Left ventricle myocardium inferior (tissue), 1 donor: ENCODE measurements at places on chromosomes 1 and 21. TPM values are rescaled to one million over a fixed set of nuclear protein-coding genes. Genes with fewer than 3 reads are reported as not detected.
A peak's percentile ranks its signal among the peaks of the same experiment; 100 is the strongest.

DNA sequence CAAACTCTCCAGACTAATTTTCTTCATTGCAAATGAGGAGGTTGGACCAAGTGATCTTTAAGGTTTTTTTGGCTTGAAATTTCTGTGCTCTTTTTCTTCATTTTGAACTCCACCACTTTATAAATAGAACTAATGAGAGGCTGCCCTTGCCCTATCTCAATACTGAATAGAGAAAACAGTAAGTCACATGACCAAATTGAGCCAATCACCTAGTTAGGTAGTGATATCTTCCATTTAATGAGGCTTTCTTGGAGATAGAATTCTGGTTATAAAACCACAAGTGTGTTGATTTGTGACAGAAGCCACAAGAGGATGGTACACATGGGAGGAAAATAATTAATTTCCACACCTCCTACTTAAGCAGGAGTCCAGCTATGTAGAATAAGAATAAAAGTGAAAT lies 263.4 kb upstream of the SNX7 start:
- H3K27ac ChIP-seq: no peak overlapping the region
- no peaks in the 10 kb centered on the region for H3K27me3 ChIP-seq
- H3K36me3 ChIP-seq: no peaks in the 10 kb centered on the region
- H3K4me1 ChIP-seq: no peaks in the 10 kb centered on the region
- no peak overlapping the region for H3K4me3 ChIP-seq

The FCGR2B gene
- total RNA-seq: 9.7 TPM

GRCh38 chr1:13228343-13228781 lies 2.4 kb upstream of the PRAMEF18 start:
- H3K36me3 ChIP-seq: no peaks in the 10 kb centered on the region
- no peaks in the 10 kb centered on the region for H3K4me1 ChIP-seq
- peaks cover 55% of the 10 kb centered on the region for H3K27me3 ChIP-seq
- H3K27ac ChIP-seq: no peak overlapping the region

The RASAL2 gene
- total RNA-seq: 28.3 TPM

- H3K36me3 ChIP-seq: no peaks in the 10 kb centered on the region
- H3K27me3 ChIP-seq: no peaks in the 10 kb centered on the region
- H3K4me1 ChIP-seq: peaks cover 79% of the 10 kb centered on the region
- no peak for DNase-seq
- no peak overlapping the region for H3K4me3 ChIP-seq
- peak overlapping the region; percentile 81 for H3K27ac ChIP-seq
Measured at GRCh38 chr1:94325377-94326302, 88.3 kb upstream of the ARHGAP29 start.

The ZNF684 gene
- total RNA-seq: 7.8 TPM

DNA sequence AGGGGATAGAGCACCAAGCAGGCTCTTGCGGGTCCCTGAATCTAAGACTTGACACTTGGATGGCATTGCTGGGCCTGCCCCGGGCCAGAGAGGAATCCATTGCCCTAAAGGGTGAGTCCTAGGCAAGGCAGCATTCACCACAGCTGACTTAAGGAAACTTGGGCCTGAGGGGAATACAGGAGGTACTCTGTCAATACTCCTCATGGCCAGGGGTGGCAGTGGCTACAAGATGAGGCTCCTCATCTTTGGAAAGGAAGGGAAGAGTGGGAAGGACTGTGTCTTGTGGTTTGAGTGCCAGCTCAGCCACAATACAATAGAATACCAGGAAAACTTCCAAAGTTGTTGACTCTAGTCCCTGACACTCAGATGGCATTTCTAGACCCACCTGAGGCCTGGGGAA lies 5.1 kb downstream of the KRTAP22-1 start:
- no peak overlapping the region for H3K4me3 ChIP-seq
- H3K27me3 ChIP-seq: no peaks in the 10 kb centered on the region
- DNase-seq: no peak

GRCh38 chr1:60228041-60228491 lies 154.5 kb upstream of the C1orf87 start:
- no peaks in the 10 kb centered on the region for H3K36me3 ChIP-seq
- H3K4me3 ChIP-seq: no peak overlapping the region
- H3K4me1 ChIP-seq: no peaks in the 10 kb centered on the region
- DNase-seq: no peak

The DNAJC28 gene
- 6.5 TPM for total RNA-seq

GRCh38 chr1:174217787-174218574 lies 58.7 kb downstream of the RABGAP1L start:
- no peaks in the 10 kb centered on the region for H3K27me3 ChIP-seq
- peaks cover 20% of the 10 kb centered on the region for H3K4me1 ChIP-seq
- DNase-seq: no peak
- H3K4me3 ChIP-seq: no peak overlapping the region
- H3K27ac ChIP-seq: peak overlapping the region; percentile 45
- peaks cover 22% of the 10 kb centered on the region for H3K36me3 ChIP-seq

The CD1B gene
- total RNA-seq: not detected

- H3K27me3 ChIP-seq: no peaks in the 10 kb centered on the region
- H3K4me1 ChIP-seq: no peaks in the 10 kb centered on the region
- H3K27ac ChIP-seq: no peak overlapping the region
- no peak overlapping the region for H3K4me3 ChIP-seq
- H3K36me3 ChIP-seq: no peaks in the 10 kb centered on the region
Measured at GRCh38 chr1:107563441-107563840, 401.5 kb downstream of the VAV3 start.

The CYP2J2 gene
- total RNA-seq: 91.7 TPM

The MYBPHL gene
- total RNA-seq: 0.22 TPM

- peaks cover 26% of the 10 kb centered on the region for H3K4me1 ChIP-seq
- no peaks in the 10 kb centered on the region for H3K27me3 ChIP-seq
- no peak overlapping the region for H3K4me3 ChIP-seq
- no peak for DNase-seq
- H3K27ac ChIP-seq: no peak overlapping the region
Measured at GRCh38 chr1:97350241-97350640, 570.6 kb downstream of the DPYD start.

DNA sequence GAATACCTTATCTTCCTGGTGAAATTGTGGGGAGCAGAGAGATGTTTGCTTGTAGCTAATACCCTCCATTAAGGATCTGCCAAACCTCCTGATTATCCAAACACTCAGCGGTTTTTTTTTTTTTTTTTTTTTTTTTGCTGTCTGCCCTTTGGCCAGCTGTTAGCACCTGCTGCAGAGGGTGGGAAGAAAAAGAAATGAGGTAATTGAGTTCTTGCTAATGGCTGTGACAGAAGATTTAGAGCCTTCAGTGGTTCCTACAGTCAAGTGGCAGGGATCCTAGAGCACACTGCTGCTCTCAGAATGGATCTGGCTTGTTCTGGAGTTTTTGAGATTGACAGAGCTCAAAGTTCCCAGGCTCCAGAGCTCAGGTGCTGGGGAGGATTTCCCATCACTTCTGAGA lies 342.5 kb downstream of the DISC1 start:
- DNase-seq: no peak
- no peaks in the 10 kb centered on the region for H3K36me3 ChIP-seq
- no peaks in the 10 kb centered on the region for H3K27me3 ChIP-seq
- H3K4me1 ChIP-seq: peaks cover 10% of the 10 kb centered on the region

DNA sequence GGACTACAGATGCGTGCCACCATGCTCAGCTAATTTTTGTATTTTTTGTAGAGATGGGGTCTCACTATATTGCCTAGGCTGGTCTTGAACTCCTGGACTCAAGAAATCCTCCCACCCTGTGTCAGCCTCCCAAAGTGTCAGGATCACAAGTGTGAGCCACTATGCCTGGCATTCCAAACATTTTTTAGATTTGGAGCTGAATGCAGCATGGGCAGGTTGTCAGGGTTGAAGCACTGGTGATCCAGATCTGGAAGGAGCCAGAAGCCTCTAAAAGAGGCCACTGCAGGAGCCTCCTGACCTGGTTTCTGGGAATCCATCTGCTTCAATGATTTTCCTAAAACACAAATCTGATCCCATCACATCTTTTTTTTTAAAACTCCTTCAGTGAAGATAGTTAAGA lies 1.8 kb upstream of the CTPS1 start:
- H3K27ac ChIP-seq: no peak overlapping the region
- peaks cover 29% of the 10 kb centered on the region for H3K4me1 ChIP-seq
- H3K36me3 ChIP-seq: no peaks in the 10 kb centered on the region
- no peak overlapping the region for H3K4me3 ChIP-seq

DNA sequence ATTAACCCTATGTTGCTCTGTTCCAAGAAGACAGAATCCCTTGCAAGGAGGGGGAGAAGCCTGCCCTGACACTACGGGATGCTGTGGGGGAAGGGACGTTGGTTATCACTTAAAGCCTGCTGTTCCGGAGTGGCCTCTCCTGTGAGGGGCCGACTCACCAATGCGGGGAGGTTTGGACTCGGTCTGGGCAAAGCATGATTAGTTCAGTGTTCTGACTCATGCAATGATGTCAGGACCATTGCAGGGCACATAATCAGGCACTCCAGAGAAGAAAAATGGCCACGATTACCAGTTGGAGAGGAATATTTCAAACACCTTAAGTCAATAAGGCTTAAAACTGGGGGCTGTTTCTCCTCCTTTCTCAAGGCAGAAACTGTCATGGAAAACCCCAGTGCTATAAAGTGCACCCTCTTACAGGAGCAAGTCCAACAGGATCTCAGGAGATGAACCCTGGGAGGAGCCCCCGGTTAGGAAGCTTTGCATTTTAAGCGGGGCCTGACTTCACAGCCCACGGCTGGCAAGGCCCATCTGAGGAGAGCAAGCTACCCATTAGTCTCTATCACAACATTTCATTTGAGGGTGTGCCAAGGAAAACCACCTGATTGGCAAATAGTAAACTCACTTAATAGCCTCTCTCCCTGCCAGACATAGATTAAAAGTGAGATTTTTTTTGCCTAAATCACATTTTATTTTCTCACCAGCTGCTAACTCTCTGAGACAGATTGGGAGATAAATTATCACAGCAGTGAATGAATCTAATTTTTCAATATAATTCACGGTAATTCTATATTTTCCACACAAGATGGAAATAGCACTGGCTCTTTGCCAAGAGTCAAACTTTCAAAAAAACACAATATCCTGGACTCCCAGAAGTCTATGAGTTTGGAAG lies 202.5 kb downstream of the C1orf94 start:
- H3K4me3 ChIP-seq: no peak overlapping the region
- no peaks in the 10 kb centered on the region for H3K4me1 ChIP-seq
- peaks cover 98% of the 10 kb centered on the region for H3K27me3 ChIP-seq
- H3K27ac ChIP-seq: no peak overlapping the region
- DNase-seq: no peak

The TLCD4 gene
- total RNA-seq: 75.7 TPM
